Uterus (tissue), 4 donors: ENCODE measurements at places on chromosomes 2 and 18.

- no peak for DNase-seq
Observed at GRCh38 chr18:74277296-74277695, 14.5 kb downstream of the CYB5A start.

DNA sequence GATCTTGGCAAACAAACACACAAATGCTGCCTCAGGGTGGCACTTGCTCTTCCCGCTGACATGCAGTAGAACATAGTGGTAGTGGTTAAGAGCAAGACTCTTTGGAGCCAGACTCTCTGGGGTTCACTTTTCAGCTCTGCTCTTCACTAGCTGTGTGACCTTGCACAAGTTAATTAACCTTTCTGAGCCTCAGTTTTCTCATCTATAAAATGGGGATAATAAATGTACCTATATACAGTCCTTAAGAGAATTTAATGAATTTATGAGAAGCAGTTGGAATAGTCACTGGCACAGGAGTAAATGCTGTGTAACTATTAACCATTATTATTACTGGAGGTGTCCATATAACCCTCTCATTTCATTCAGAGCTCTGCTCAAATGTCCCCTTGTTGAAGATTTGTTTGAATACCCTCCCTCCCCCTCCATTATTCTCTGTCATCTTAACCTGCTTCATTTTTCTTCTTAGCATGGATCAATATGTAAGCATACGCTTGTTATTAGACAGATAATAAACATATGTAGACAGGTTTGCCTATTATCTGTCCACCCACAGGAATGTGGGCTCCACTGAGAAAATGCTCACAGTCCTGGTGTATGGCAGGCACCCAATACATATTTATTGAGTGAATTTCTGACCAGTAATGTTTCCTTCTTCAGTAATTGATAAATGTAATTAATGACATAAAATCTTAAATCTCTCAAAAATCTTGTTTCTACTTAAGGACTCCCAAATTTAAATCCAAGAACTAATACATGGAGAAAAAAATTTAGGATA is 64.5 kb downstream of the TSPYL6 start:
- no peak for DNase-seq

DNA sequence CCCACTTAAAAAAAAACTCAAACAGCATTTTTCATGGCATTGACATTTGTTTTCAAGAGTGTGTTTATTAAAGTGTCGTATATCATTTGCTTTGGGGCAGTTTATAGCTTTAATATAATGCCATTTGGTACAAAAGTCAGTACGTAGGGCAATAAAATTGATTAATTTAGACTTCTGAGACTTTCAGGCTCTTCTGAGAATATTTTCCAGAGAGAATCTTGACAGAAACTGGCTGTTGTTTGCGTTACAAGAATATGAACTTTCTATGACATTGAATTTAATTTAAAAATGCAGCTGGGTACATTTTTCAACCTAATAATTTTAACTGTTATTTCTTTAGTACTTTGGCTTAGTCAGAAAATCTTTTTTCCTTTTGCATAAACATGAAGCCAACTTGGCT is 98.9 kb downstream of the RNF144A start:
- DNase-seq = no peak

DNA sequence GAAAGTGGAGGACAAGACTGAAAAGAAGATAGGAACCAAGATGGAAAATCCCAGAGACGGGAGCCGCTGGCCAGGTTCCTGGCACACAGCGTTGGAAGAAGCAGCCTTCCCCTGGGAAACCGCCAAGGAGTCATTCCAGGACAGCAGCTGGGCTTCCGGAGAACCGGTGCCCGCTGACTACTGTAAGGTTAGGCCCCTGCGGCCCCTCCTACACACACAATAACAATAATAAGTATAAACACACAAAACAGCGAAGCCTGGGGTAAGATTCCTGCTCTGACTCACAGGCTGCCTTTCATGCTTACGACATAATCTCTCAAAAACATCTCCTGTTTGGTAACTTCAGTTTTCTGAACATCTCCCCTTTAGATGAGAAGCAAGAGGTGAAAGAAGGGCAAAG is 28.1 kb upstream of the MYCN start:
- peak; percentile 43 for DNase-seq

GRCh38 chr2:58130238-58130637 is 83.6 kb downstream of the VRK2 start:
- no peak for DNase-seq

DNA sequence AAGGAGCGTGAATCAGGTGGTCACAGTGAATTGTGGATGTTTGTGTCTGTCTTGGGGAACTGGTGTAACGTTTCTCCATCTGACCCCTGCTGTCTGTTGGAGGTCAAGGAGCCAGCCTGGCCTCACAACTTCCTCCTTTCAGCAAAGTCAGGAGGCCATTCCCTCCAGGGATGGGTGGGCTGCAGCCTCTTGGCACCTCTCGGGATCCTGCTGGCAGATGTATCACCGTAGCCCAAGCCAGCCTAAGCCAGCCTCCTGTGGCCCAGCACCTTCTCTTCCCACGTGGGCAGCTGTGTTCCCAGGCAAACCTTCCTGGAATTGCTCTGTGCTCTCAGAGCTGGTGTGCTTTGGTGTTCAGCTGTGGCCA is 30.5 kb downstream of the HPCAL1 start:
- DNase-seq = no peak

GRCh38 chr2:120528051-120528692 is 182.2 kb downstream of the INHBB start:
- DNase-seq = no peak

DNA sequence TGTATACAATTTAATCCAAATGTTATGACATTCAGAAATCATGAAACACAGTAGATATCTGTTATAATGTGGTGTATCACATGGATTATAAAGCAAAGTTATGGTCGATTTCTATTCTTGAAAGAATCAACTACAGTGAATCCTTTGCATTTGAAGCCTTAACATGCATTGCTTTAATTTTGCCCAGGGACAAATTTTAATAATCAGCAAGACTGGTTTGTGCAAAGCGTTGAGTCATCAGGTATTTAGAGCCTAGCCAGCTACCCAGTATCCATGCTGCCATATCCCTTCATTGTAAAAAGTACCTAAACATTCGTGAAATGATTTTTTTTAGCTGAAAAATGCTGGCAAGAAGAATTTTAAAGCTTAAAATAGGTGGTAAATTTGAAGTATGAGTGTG is 8.9 kb upstream of the SPDYA start:
- no peak for DNase-seq

DNA sequence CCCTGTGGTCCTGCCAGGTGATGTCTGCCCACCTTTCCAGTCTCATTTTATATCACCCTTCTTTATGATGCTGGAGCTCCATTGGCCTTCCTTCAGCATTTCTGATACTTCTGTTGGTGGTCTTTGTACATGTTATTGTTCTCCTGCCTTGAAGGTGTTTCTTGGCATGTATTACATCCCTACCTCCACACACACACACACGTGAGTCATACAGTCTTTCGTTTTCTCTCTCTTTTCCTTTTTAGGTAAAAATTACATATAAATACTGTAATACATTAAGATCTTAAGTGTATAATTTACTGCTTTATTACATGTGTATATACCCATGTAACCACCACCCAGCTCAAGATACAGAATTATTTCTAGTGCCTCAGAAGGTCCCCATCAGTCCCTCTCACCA is 10.2 kb upstream of the ADGRF3 start:
- DNase-seq = no peak

DNA sequence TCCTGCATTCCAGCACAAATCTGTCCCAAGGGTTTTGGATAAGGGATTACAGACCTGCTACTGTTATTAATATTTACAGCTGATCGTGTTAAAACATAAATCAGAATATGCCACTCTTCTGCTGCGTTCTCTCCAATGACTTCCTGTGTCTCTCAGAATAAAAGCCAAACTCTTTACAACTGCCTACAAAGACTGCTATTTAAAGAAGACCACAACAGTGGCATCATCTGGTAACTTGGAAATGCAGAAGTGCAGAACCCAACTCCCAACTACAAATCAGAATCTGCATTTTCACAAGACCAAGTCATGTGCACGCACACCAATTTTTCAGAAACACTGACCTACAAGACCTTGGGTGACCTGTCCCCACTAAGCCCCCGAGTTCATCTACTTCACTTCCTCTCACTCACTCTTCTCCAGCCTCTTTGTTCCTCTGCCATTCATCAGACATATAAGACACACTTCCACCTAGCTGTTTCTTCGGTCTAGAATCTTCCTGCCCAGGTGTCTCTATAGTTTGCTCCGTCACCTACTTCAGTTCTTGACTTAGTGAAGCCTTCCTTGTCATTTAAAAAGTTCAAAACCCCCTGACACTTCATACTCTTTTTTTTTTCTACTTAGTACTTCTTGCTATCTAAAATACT is 36.0 kb downstream of the CHN1 start:
- DNase-seq = no peak

GRCh38 chr2:237766340-237766739 is 32.2 kb upstream of the RBM44 start:
- DNase-seq = no peak

DNA sequence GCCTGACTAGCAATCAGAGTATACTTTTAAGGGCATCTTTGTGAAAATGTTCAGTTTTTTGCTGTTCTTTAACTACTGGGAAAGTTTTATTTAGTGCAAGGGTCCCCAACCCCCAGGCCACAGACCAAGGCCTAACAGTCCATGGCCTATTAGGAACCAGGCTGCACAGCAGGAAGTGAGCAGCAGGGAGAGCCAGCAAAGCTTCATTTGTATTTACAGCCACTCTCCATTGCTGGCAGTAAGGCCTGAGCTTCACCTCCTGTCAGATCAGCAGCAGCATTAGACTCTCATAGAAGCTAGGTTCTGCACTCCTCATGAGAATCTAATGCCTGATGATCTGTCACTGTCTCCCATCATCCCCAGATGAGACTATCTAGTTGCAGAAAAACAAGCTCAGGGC is 17.1 kb upstream of the NR4A2 start:
- DNase-seq = no peak

GRCh38 chr18:49444581-49444980 is 15.9 kb downstream of the DYM start:
- no peak for DNase-seq

DNA sequence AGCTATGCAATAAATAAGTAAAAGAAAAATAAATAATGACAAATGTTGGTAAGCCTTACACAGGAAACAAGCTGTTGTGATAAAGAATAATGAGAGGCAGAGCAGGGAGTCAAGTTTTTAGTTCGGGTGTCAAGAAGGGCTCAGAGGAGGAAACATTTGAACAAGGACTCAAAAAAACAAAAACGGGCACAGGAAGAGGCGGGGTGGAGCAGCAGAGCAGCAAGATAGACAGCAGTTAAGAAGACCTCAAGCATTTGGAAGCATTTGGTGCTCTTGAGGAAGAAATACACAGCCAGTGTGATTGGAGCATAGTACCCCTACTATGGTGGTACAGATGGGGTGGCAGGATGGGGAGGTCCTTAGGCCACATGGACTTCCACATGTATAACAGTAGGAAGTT is 2.8 kb downstream of the TMEM169 start:
- DNase-seq = no peak

DNA sequence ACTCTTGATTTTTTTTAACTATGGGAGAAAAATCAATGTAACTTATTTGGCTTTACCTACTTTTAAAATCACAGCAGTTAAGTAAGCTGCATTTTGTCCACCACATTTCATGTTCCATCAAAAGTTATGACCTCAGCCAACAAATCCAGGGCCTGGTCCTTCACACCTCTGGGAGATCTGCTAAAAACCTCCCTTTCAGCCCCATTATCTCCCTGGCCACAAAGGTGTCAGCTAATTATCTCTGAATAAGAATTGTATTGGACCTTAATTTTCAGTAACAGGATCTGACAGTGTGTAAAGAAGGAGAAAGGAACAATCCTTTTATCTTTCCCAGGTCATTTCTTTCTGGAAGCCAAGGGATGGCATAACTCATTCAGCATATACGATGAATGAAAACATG is 359.3 kb downstream of the TMEM182 start:
- no peak for DNase-seq

GRCh38 chr2:168798076-168798887 is 4.2 kb upstream of the NOSTRIN start:
- DNase-seq = no peak

DNA sequence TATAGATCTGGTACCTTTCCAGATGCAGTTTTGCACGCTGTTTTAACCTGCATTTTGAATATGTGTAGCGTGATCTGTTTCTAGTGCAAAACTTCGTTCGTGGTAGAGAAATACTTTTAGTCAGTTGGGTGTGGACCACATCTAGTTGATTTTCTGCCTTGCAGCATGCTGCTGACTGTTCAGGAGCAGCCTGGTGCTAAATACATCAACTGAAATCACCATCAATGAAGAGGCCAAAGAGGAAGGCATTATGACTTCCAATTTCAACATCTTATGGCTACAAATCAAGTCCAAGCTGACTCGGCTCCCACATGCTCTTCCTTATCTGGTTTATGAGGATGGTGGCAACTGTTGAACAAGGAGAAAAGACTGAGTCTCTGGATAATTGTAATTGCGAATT is 298.5 kb downstream of the ZNF521 start:
- DNase-seq = no peak

- DNase-seq = peak; percentile 28
Observed at GRCh38 chr2:28895189-28895893, 874 bp downstream of the WDR43 start.

- DNase-seq = no peak
Observed at GRCh38 chr2:73386342-73386868, 769 bp downstream of the ALMS1 start.

GRCh38 chr2:240596080-240596460 is 9.5 kb downstream of the CAPN10 start:
- peak; percentile 16 for DNase-seq

DNA sequence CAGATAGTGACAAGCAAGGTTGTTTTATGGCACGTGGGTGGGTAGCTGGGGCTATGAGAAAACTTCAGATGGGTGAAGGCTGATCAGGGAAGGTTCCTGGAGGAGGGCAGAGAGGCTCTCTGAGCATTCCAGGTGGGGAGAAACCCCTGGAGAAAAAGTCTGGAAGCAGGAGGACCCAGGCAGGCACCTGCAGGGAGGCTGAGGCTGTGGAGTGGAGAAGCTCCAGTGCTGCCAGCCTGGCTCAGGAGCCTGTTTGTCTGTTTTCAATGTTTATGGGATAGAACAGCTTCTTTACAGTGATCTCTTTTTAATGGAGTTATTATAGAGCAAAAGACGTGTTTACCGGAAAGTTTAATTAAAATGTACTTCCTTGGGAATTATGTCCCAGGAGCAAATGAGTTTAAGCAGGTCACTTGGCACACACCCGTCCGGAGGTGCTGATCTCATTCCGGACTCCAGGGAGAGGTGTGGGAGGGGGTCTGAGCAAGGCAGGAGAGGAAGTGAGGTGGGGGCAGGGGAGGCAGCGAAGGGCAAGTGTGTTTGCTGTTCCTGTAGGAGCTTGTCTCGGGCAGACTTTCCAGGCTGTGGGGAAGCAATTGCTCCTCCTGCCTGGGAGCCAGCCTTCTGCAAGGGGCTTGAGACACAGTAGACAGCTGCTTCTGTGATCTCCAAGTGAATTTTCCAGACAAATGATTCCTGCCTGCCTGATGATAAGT is 239.5 kb downstream of the MYCN start:
- no peak for DNase-seq

DNA sequence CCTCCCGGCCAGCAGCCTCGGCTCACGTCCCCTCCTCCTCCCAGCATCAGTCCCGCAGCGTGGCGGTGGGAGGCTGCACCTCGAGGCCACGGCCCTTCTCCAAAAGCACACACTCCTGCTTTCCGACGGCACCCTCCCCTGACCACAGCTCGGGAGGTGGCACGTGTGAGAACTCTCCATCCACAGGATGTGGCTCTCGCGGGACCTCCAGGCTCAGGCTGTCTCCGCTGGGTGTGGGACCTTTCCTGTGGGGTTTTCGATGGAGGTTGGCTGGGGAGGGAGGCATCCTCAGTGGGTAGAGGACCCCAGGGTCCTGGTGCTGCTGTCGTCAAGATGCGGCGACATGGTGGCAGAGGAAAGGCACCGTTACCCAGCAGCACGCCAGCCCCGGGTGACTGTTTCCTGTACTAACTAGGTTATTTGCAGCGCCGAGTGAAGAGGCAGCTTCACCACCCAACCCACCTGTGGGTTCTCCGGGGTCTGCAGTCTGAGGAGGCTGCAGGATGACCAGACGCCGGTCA is 42.8 kb upstream of the KCNG2 start:
- DNase-seq = no peak
